ENCODE measurements at places on chromosomes 1 and 21.

DNA sequence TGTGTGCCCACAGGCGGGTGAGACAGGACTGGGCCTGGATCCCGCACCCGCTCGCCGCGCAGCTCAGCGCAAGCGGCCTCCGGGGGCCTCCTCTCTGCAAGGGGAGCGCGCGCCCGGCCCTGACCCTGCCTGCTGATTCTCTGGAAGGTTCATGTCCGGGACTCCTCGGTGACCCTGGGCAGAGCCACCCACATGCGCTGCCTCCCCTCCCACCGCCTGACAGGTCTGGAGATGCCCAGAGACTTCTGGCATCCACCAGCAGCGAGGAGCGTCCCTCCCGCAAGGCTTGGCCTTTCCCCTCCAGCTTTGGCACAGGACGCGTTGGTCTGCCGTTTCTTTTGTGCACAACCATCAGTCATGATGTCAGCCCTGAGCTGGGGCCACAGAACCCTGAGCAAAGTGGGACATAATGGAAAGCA is 42.0 kb upstream of the COL6A2 start:
- no peak for DNase-seq

GRCh38 chr1:221778535-221779142 is 36.8 kb upstream of the DUSP10 start:
- no peak for DNase-seq

- no peak for DNase-seq
These were observed 16.6 kb upstream of the BMP8A start for GRCh38 chr1:39474810-39475209.

- DNase-seq: no peak
These were observed 354.9 kb upstream of the SNX7 start for GRCh38 chr1:98306517-98307089.

GRCh38 chr21:41570791-41571355 is 62.9 kb upstream of the TMPRSS2 start:
- DNase-seq: no peak

- no peak for DNase-seq
These were observed 64.3 kb downstream of the PRKAA2 start for GRCh38 chr1:56709269-56709880.
